Right hindlimb (tissue), 1 donor: ENCODE measurements at places on chromosomes 13 and 19.

- no peak for DNase-seq
Observed at GRCh38 chr19:51458899-51459505, 748 bp upstream of the SIGLEC8 start.

DNA sequence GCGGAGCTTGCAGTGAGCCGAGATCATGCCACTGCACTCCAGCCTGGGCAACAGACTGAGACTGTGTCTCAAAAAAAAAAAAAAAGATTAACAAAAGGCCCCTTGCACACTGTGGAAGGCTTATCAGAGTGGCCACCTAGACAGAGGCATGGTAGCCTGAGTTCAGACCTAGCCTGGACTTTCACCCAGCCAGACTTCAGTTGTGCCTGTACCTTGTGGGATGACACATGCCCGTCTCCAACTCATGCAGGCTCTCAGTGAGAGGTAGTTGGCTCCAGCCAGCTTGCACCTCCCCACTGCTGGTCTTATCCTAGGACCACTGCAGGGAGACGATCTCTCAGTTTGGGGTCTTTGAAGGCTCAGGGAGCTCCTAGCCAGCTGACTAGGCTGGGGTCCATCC is 52.2 kb downstream of the GATAD2A start:
- no peak for DNase-seq

DNA sequence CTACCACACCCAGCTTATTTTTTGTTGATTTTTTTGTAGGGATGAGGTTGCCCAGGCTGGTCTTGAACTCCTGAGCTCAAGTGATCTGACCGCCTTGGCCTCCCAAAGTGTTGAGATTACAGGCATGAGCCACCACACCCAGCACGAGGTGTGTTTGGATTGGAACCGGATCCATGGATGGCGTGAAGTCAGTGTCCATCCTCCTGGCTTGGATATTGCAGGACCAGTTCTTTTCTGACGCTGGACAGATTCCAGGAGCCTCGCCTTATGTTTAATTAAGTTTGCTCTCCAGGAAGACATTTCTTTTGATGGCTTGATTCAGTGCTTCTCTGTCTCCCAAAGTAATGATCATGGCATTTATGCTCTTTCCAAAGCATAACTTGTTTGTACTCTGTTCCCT is 14.4 kb upstream of the RFXAP start:
- DNase-seq = no peak

- no peak for DNase-seq
Observed at GRCh38 chr13:32707471-32707870, 121.2 kb downstream of the PDS5B start.

GRCh38 chr13:67001363-67001762 is 228.8 kb downstream of the PCDH9 start:
- no peak for DNase-seq

DNA sequence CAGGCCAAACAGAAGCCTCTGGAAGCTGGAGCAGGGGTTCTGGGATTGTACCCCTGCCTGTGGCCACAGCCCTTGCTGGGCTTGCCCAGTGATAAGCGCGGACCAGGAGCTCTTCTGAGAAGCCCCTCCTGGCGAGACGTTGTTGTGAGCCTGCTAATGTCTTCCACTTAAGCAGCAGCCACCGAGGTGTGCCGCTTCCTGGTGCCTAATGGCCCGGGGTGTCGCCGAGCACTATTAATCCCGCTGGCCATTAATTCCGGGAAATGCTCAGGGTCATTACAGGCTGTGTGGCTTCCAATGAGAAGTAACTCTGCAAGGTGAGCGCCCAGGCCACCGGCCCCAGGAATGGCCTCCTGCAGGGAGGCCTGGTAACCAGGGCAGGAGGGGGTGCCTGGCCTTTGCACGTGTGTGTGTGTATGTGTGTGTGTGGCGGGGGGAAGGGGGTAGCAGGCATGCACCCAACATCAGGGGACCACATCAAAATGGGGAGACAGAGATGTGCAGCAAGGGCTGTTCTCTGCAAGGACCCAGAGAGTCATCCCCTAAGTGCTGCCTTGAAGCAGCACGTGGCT is 175.0 kb downstream of the URI1 start:
- no peak for DNase-seq

GRCh38 chr19:44019498-44019897 is 5.7 kb upstream of the ZNF222 start:
- no peak for DNase-seq

DNA sequence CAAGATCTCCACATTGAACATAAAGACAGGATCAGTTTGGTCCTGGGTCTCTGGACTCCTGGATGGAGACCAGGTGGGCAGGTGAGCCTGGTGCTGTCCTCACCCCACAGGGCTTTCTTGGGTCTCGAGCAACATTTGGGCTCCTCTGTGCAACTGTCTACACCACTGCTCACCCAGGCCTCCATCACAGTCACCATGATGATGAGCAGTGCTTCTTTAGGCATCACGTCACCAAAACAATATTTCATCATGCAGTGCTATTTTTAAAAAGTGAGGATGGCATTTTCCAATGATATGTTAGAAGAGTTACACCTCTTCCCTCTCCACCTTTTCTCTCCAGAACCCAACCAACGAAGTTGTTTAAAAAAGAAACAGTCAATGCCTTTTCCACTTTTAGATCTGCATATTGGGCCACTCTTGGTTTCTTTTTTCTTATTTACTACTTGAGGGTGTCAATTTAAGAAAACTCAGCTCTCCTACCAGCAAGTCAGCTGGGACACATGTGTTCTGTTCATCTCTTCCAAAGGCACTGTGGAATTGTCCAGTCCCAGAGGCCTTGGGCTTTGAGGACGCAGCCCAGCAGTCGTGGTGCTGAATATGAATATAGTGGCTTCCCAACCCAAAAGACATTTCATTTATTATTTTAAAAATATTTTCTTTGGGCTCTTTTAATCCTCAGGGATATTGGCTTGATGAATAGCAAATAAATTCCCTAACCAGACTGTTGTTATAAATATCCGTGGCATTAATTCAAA is 405.7 kb downstream of the KCNRG start:
- no peak for DNase-seq

DNA sequence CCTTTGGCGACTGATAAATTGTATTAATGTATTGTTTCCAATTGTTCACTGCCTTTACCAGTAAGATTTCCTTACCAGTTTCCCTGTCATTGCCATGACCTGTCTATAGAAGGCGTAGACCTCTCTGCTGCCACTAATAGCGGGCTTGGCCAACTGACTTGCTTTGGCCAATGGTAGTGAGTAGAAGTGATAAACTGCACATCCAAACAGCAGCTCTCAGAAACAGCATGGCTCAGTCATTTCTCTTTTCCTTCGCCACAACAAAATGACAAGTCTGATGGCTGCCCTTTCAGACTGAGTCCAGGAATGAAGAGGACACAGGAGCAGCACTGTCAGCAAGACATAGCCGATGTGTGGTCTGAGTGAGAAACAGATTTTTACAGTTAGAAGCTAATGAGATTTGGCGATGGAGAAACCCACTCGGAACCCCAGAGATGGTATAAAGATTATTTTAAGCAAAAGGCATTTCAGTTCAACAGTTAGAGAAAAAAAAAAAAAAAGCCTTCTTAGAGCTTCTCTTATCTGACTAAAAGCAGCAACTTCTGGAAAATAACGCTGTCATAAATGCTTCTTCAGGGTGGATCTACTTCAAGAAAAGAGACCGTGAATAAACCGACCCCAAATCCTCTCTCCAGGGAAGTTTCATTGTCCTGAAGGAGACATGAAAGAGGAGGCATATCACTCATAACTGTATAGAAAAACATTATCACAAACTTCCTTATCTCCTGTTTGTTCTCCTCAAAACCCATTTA is 42.0 kb upstream of the TM9SF2 start:
- DNase-seq = no peak

DNA sequence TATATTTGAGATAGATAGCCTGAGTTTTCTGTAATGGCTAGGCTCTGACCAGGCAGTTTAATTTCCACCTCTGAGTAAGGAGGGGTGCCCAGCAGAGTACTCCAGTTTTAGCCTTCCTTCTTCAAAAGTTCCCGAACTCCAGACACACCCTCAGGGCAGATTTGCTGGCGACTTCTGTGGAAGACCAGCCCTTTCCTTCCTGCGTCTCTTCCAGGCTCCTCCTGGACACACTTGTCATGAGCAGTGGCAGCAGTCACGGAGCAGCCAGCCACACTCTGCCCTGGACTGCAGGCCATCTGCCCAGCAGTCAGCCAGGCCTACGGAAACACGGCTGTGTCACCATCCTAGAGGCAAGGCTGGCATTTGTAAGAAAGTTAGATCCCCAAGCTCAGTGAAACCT is 6.6 kb upstream of the FLT1 start:
- DNase-seq = peak; percentile 21

DNA sequence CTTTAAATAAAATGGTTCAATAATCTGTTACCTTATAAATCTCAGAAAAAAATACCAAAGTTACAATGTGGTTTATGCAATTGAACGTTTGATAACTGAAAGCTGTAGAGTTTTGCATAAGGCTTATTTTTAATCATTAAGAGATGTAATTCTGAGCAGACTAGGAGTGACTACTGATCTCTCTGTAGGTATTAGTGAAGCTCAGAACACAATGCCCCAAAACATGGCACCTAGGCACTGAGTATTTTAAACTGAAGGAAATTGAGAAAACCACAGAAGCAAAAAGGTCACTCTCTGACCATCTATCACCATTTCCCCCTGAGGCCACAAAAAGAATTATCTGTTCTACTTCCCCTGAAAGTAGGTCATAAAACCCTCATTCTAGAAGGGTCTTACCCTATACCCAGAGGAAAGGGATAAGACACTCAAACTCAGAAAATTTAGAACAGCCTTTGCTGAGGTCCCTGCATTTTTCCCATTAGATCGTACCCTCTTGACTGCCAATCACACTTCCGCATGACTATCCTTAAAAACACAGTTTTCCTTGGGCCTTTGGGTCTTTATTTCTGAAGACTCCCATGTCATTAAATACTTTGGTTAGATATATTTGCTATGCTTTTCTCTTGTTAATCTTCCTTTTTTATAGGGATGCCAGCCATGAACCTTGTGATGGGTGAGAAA is 158.1 kb downstream of the PCDH9 start:
- no peak for DNase-seq

- no peak for DNase-seq
Observed at GRCh38 chr19:43467730-43468129, 2.3 kb upstream of the LYPD3 start.

DNA sequence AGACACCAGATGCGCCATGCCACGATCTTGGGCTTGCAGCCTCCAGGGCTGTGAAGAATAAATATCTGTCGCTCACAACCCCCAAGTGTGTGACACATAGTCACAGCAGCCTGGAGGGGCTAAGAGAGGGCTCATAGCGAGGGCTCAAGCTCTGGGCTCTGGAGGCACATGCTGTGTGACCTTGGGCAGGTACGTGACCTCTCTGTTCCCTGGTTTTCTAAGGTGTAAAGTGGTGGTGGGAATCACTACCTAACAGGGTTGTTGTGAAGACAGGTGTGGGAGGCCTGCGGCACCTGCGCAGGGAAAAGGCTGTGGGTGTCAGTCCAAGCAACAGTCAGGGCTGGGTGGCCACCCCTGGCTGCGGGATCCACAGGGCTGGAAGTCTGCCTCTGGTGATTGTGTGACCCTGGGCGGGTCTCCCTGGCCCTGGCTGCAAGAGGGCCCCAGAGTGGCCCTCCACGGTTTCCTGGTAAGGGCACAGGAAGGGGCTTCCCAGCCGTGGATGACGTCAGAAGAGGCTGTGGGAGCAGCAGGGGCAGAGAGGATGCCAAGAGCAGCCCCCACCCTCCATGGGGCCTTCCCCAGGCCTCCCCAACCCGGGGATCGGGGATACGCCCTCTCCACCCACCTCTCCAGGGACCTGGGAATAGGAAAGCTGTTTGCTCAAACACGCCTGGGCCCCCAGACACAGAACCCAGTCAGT is 218.8 kb upstream of the SGCG start:
- no peak for DNase-seq

- no peak for DNase-seq
Observed at GRCh38 chr13:42600943-42601342, 27.0 kb downstream of the TNFSF11 start.

DNA sequence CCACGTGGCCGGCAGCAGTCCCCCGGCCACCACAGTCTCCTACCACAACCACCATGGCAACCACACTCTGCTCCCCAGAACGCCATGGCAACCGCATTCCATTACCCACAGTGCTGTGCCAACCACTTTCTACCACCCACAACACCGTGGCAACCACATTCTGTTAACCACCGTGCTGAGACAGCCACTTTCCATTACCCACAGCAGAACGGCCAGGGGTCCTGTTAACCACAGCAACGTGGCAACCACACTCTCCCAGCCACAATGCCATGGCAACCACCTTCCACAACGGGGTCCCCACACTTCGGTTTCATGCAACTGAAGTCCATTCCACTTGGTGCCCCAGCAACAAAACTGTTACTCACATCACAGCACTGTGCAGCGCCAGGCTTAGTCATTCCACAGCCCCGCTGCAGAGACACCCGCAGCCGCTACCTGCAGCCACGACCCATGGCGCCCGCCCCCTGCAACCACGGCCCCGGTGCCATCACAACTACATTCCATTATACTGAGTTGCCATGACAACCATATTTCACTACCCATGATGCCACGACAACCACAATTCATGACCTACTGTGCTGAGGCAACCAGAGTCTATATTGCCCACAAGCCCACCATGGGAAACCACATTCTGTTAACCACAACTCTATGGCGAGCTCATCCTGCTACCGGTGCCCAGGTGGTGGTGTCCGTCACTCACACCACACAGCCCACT is 10.0 kb downstream of the DPF1 start:
- DNase-seq = peak; percentile 68

- peak; percentile 89 for DNase-seq
Observed at GRCh38 chr13:109700176-109700575, 86.2 kb downstream of the IRS2 start.

- no peak for DNase-seq
Observed at GRCh38 chr13:43942286-43942685, 62.6 kb downstream of the LACC1 start.

DNA sequence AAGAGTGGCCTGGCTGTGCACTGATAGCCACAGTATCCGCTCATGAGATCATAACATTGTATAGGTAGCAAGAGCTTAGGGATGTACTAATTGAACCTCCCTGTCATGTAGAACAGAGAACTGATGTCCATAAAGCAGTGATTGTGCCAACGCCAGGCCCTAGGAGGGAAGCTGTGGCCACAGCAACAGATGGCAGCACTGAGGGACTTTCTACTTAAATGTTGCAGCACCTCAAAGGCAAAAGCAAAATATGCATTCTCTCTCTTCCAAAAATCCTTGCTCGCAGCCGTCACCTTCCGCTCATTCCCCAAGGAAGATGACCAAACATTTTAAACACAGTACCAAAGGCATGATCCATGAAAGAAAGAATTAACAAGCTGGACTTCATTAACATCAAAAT is 32.3 kb downstream of the COL4A1 start:
- DNase-seq = no peak
